ENCODE measurements at places on chromosomes 11 and 22. TPM values are rescaled to one million over a fixed set of nuclear protein-coding genes. Genes with fewer than 3 reads are reported as not detected.

DNA sequence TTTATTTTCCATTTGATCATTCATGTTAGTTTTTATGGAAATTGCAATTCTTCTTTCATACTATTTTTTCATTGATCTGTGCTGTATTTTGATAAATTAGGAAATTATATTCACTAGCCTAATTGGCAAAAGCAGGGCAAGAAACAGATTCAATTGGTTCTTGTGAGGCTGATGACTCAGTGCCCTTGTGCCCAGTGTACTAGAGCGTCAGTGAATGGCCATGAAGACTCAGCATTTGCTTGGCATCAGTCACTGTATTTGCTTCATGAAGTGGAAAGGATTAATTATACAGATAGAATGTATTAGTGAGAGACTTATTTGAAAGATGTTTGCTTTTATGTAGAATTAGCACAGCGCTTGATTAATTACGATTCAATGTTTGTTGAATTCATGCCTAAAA lies 31.8 kb downstream of the MRGPRX1 start:
- DNase-seq, result no peak

The CDC45 gene
- total RNA-seq, result 27.5 TPM

- DNase-seq, result no peak
These were observed 43.9 kb upstream of the PAK1 start for GRCh38 chr11:77517753-77518152.

- DNase-seq, result peak; percentile 64
These were observed 475 bp downstream of the PITPNB start for GRCh38 chr22:27918341-27919221.

DNA sequence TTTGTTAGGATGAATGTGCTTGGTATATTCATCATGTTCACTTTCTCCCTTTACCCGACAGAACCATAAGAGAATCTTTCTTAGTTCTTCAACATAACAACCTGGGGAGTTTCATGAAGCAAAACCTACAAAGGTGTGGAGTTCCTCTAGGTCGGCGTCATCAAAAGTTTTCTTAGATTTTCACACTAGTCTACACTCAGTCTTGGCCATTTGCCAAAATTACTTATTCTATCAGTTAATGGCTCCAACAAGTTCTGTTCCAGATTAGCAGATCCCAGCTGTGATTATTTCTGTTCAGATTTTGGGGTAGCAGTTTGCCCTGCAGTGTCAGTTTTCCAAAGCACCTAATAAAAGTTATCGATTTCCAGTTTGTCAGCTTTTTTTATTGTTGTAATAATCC lies 935.8 kb upstream of the RAG2 start:
- DNase-seq, result no peak

GRCh38 chr11:60858731-60859464 lies 3.1 kb upstream of the PTGDR2 start:
- DNase-seq, result peak; percentile 23

The KCNQ1 gene
- total RNA-seq, result 0.55 TPM

The EMID1 gene
- total RNA-seq, result 3.1 TPM

- no peak for DNase-seq
These were observed 15.9 kb upstream of the HYLS1 start for GRCh38 chr11:125871391-125872137.

DNA sequence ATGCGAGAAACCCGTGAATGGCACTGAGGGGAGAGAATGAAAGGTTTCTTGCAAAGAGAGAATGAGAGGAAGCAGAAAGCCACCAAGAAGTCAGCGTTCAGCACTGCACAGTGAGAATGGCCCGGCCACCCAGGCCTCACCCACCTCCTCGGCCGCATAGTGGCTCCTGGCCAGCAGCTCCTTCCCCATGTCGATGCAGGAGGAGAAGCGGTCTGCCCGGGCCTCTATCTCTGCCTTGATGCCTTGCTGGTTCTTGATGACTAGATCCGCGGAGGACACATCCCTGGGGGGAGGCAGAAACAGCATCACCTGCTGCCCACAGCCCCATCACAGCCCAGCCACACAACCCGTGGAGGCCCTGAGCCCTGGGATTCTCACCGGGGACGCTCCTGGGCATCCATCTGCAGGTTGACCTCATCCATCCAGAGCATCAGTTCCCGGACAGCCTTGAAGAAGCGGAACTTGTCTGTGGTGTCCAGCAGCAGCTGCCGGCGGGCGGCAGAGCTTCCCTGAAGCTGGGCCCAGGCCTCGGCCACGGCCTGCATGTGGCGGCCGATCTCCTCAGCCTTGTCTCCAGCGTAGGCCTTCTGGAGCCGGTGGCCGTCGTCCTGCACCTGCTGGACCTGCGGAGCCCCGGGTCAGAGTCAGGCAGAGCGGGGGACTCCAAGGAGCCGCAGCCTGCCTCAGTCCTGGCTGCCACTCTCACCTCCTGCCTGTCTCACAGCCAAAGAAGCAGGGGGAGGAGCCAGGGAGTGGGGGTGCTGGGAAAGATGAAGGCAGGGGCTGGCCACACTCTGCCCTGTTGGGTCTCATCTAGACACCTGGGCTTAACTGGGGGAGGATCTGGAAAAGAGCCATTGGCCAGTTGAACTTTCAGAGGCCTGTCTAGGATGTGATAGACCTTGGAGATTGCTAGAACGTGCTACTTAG lies 12.2 kb upstream of the RBM4B start:
- DNase-seq, result no peak

GRCh38 chr11:86748296-86748695 lies 52.0 kb upstream of the PRSS23 start:
- no peak for DNase-seq

- DNase-seq, result no peak
These were observed 884 bp downstream of the IL10RA start for GRCh38 chr11:117986981-117987574.

DNA sequence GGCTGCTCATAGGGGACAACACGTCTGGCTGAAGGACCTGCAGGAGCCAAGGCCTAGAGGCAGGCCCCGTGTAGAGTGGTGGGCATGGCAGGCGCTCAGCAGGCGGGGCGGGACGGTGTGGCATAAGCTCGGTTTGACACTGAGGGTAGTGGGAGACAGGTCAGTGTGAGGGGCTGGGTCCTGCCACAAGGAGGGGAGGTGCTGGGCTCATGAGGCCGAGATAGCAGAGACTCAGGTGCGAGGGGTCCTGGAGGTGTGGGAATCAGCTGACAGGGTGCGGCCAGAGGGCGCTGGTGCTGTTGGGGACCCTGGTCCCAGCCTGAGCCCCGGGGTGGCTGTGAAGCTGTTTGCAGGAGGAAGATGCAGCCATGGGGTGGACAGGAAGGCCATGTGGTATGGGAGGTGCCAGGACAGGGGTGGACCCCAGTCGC lies 6.7 kb downstream of the SLC22A12 start:
- no peak for DNase-seq

Measured in PC-9 (cell line).